Stimulated activated CD8-positive, alpha-beta memory T cell treated with anti-CD3 and anti-CD28 coated beads, Interleukin-4, amount 100 ng/mL, for 1 hour (primary cell): ENCODE measurements at places on chromosomes 7 and 10.

GRCh38 chr7:31437250-31437865, 76.5 kb upstream of the ITPRID1 start:
- no peak for DNase-seq

DNA sequence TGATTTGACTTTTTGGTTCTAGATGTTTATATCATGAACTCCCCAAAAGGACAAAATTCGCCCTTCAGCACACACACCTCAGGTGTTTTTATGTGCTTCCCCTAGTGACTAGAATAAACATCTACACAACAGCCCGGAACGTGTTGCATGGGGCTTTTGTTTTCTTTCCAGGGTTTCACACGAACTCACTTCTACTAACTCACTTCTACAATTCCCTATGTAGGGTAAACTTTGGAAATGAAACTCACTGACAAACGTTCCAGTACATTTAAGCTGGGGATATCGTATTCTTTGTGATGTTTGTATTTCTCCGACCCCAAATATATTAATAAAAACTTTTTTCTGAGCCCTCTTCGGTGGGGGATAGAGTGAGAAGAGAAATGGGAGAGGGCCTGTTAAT, 1.4 kb downstream of the TRA2A start:
- DNase-seq = no peak

DNA sequence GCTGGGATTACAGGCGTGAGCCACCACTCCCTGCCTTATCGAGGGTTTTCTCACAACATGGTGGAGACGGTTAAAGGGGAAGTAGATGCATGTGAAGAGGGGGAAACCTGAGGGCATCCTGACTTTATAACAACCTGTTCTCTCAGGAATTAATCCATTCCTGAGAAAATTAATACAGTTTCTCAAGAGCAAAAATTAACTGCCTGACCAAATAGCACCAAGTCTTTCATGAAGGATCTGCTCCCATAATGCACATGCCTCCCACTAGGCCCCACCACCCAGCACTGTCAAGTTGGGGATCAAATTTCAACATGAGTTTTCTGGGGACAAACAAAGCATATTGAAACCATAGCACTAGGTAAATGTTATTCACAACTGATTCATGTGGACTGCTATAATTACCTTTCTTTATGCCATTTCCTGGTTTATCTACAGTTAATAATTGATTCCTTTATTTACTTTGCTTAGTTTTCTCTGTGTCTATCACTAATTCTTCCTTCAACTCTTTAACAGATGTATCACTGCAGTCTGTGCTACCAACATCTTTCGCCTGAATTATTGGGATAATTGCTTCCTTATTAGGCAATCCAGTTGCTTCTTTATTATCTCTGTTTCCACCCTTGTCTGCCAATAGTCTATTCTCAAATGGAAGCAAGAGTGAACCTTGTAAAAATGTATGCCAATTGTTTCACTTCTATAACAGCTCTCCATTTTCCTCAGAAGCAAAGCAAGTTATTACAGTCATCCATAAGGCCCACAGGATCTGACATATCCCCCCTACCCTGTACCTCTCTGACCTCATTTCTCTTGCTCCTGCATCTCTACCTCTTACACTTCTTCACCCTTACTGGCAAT, 12.9 kb upstream of the MICU1 start:
- DNase-seq = no peak

GRCh38 chr10:76937181-76937600, 700.4 kb downstream of the KCNMA1 start:
- no peak for DNase-seq

GRCh38 chr10:132420469-132420980, 23.5 kb downstream of the PWWP2B start:
- no peak for DNase-seq

- no peak for DNase-seq
Observed at GRCh38 chr10:77611670-77612069, 25.9 kb downstream of the KCNMA1 start.
